Activated CD4-positive, alpha-beta T cell treated with anti-CD3 and anti-CD28 coated beads, Interleukin-2, amount 10 ng/mL, durations not matched to agents 7 days and 5 days (primary cell): ENCODE measurements at places on chromosomes 3 and 15. TPM values are rescaled to one million over a fixed set of nuclear protein-coding genes. Genes with fewer than 3 reads are reported as not detected.

KPNA4 gene
- total RNA-seq: 38.6 TPM

SUSD5 gene
- total RNA-seq: not detected

RASSF1 gene
- total RNA-seq: 88.3 TPM

MRAS gene
- not detected for total RNA-seq

SCAANT1 gene
- total RNA-seq: not detected

DYNLT2B gene
- total RNA-seq: 20.3 TPM

- H3K4me1 ChIP-seq: peaks cover 41% of the 10 kb centered on the region
- H3K27ac ChIP-seq: no peak overlapping the region
- H3K4me3 ChIP-seq: no peak overlapping the region
- no peak for DNase-seq
- H3K27me3 ChIP-seq: no peaks in the 10 kb centered on the region
Observed at GRCh38 chr3:15283702-15284101, 48.7 kb downstream of the SH3BP5 start.

- DNase-seq: peak; percentile 18
- no peak overlapping the region for H3K4me3 ChIP-seq
- H3K27me3 ChIP-seq: peaks cover 79% of the 10 kb centered on the region
- H3K27ac ChIP-seq: no peak overlapping the region
Observed at GRCh38 chr3:11155341-11156025, 1.2 kb downstream of the HRH1 start.

GRCh38 chr3:53238886-53239285, 16.9 kb downstream of the TKT start:
- H3K27ac ChIP-seq: no peak overlapping the region
- no peak overlapping the region for H3K4me3 ChIP-seq
- H3K27me3 ChIP-seq: no peaks in the 10 kb centered on the region
- peaks cover 10% of the 10 kb centered on the region for H3K36me3 ChIP-seq
- no peak for DNase-seq

DNA sequence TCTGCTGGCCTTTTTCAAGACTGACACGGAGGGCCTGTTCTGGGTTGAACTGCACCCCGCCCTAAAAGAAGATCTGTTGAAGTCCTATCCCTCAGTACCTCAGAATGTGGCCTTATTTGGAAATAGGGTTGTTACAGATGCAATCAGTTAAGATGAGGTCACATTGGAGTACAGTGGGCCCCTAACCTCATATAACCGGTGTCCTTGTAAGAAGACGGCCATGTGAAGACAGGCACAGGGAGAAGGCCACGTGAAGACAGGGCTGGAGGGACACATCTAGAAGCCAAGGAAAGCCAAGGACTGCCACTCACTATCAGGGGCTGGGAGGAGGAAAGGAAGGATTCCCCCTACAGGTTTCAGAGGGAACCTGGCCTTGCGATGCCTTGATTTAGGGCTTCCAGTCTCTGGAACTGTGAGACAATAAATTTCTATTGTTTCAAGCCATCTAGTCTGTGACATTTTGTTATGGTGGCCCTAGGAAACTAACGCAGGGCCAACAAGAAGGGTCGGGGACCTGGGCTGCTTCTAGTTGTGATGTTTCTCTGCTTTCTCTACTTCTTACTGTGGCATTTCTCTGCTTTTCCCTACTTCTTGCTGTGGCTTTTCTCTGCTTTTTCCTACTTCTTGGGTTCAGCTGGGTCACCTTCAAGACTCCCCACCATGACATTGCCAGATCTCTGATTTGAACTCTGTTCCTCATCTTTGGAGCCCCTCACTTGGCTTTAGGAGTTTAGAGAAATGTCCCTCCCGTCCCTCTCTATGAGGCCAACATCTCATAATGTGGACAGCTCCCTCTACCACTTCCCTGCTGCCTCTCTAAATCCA, 4.8 kb upstream of the CCDC174 start:
- H3K27ac ChIP-seq: no peak overlapping the region
- H3K36me3 ChIP-seq: peaks cover 4% of the 10 kb centered on the region
- H3K27me3 ChIP-seq: peaks cover 7% of the 10 kb centered on the region
- no peak for DNase-seq

- peaks cover 47% of the 10 kb centered on the region for H3K27me3 ChIP-seq
- peak overlapping the region; percentile 75 for H3K4me3 ChIP-seq
- no peaks in the 10 kb centered on the region for H3K36me3 ChIP-seq
Observed at GRCh38 chr3:171809611-171809860, 747 bp downstream of the PLD1 start.

- H3K27ac ChIP-seq: peak within 1 kb of the TSS; percentile 96
- H3K27me3 ChIP-seq: no peaks in the 10 kb centered on the region
- peak; percentile 74 for DNase-seq
- H3K4me1 ChIP-seq: peaks cover 37% of the 10 kb centered on the region
- H3K4me3 ChIP-seq: peak within 1 kb of the TSS; percentile 90
Observed at GRCh38 chr15:56243163-56244037, at the start of gene RFX7. Gene RFX7 (minus strand): TSS chr15:56243879. CDS start chr15:56243285, 594 bp downstream.
